GM06990 (cell line): ENCODE measurements at places on chromosomes 7 and 10.

GRCh38 chr10:125156196-125156595 is 4.2 kb downstream of the CTBP2 start:
- DNase-seq: no peak

- no peak for DNase-seq
These were observed 48.5 kb downstream of the ANLN start for GRCh38 chr7:36438211-36438610.

GRCh38 chr10:27741173-27742091 is 4.2 kb downstream of the MKX start:
- peak; percentile 3 for DNase-seq

DNA sequence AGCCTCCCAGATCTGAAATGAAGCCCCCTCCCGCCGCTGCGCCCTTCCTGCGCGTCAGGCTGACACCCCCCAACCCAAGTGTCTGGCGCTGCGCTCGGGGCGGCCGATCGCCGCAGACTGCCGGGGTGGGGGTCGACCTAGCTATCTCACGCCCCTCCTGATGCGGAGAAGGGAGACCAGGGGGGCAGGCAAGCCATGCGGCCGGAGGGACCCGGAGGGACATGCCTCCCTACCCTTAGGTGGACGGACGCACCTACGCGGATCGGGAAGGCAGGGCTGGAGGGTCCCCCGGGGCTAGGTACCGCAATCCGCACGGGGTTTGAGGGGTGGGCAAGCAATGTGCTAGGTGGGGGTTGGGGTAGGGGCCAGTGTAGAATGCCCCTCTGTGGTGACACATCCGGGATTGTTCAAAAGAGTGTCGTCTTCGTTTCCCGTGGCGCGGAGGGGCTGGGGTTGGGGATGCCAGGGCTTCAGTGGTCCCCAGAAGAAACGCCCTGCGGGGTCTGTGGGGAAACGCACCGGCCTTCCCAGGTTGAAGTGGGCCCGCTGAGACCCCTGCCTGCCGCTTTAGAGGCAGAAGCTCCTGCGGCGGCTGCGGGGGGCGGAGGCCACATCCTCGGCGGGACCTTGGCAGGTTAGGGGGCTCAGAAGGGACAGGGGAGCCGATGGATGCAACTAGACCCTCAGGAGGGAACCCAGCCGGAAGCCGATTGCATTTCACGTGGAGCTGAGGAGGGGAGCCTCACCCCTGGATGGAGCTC is 913 bp downstream of the ADCYAP1R1 start:
- DNase-seq: no peak

DNA sequence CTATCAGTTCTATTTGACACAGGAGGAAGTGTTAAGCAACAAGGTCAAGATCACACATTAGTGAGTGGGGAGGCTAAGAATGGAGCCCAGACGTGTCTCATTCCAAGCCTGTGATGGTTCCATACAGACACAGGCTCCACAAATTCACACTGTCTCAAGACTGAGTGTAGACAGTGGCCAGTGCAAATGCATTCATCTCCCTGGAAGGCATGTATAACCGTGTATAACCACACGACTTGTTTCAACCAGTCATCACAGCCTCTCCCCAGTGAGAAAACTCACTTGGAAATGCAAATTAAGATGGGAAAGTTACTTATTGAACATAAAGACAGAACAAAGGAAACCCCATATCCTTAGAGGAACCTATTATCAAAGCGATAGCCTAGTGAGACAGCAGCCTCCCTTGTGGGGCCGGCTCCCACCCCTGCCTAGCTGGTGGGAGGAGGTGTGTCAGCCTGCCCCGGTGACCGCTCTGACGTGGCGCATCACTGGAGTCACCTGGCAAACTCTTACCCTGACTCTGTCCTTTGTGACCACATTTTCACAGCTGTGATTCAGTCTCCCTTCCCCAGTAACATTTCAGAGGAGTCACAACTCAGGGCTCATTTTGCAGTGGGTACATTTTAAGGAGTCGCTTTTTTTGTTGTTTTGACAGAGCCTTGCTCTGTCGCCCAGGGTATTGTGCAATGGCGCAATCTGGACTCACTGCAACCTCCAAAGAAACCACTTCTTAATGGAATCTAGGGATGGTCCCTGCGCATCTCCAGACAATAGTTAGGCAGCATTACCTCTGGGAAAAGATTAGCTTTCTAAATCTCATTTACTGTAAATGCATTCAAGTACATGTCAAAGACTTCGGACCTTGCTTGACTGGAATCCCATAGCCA is 126.6 kb upstream of the PARD3 start:
- peak; percentile 26 for DNase-seq

- DNase-seq: no peak
These were observed 927 bp upstream of the DEPP1 start for GRCh38 chr10:44979281-44980191.

DNA sequence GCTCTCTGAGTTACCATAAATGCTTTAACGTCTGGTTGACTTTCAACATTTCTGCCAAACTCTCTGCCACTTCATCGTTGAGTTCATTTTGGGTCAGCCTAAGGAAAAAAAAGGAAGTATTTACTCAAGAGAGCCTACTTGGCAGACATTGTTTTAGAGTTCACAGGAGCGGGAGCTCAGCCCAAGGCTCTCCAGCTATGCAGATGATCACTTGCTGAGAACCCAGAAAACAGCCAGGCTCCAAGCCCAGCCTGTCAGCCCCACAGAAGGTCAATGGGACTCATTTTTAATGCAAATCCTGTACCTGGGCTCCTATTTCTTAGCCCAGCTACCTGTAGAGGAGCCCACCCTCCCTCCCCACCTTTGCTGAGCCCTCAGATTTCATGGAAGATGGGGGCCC is 45.5 kb downstream of the NOD1 start:
- no peak for DNase-seq

DNA sequence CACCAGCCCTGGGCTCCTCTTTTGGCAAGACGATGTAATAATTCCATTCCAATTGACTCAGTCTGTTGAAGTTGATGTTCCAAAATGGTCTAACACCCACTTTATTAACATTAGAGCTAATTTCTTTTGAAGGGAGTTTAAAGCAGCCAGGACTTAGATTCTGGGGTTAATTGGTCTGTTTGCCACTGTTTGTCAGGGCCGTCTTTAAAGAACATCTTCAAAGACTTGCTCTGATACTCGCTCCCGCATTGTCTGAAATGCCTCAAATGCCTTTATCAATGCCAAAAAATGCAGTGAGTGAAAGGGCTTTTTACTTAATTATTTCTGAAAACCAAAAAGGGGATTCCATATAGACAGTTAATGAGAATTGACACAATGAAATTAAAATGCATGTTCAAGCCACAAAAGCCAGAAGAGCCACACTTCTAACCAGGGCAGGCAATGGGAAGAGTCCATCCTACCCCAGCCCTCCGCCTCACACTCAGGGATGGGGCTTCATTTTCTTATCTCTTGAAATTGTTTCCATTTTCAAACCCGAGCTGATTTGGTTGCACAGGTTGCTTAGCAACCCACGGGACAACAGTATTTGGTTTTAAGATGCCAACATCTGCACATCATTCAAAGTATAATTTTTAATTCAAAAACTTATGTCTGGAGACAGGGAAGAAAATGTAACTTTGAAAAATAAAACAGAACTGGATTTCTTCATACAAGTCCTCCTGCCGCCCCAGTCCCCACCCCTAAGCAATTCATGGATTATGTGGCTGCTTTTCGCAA is 163.0 kb downstream of the FGFR2 start:
- DNase-seq: no peak

GRCh38 chr10:22837351-22837750 is 90.5 kb upstream of the ARMC3 start:
- no peak for DNase-seq

GRCh38 chr7:6442114-6442513 is 5.6 kb downstream of the DAGLB start:
- DNase-seq: no peak

DNA sequence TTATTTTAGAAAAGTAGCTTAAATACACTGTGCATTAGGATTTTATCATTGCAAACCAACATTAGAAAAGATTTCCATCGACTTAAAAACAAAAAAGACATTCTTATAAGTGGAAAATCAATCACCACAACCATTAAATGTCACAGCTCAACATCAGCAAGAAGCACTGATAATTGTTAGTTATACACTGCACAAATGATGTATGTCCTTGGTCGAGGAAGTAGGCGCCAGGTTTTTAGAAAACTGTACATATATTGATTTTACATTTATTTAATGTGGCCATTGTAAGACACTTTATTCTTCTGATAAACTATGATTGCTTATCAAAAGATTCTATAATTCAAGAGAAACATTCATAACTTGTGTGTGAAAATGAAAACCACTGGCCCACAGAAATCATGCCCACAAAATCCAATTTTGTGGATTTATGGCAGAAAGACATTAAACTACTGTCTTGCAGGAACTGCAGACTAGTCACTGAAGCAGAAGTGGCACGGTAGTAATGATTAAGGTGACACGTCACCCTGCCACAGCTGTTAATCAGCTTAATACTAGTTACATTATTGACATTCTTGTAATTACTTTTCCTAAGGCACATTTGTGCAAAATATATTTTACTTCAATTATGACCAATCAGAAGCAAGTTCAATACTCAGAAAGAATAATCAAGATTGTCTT is 79.4 kb downstream of the VPS41 start:
- DNase-seq: no peak

DNA sequence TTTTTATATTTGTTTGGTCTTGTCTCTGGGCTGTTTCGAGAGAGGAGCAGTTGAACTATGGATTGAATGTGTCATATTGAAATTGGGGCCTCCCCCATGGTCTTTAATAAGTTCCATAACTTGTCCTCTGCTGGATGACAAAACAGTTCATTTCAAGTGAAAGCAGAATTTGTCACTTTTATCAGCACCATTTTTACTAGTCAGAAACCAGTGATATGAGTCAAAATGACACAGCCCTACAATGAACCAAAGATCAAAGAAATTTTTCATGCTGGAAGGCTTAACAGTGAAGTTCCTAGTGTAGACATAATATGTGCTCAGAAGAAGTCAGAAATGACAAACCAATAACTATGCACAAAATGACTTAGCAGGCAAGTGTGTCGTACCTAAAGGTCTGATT is 133.6 kb upstream of the VWC2 start:
- no peak for DNase-seq

GRCh38 chr10:73253225-73253555 is 746 bp upstream of the MRPS16 start:
- no peak for DNase-seq

- no peak for DNase-seq
These were observed 9.0 kb upstream of the SLC13A1 start for GRCh38 chr7:123208793-123209192.

GRCh38 chr10:91800756-91801155 is 2.5 kb downstream of the TNKS2 start:
- DNase-seq: no peak

DNA sequence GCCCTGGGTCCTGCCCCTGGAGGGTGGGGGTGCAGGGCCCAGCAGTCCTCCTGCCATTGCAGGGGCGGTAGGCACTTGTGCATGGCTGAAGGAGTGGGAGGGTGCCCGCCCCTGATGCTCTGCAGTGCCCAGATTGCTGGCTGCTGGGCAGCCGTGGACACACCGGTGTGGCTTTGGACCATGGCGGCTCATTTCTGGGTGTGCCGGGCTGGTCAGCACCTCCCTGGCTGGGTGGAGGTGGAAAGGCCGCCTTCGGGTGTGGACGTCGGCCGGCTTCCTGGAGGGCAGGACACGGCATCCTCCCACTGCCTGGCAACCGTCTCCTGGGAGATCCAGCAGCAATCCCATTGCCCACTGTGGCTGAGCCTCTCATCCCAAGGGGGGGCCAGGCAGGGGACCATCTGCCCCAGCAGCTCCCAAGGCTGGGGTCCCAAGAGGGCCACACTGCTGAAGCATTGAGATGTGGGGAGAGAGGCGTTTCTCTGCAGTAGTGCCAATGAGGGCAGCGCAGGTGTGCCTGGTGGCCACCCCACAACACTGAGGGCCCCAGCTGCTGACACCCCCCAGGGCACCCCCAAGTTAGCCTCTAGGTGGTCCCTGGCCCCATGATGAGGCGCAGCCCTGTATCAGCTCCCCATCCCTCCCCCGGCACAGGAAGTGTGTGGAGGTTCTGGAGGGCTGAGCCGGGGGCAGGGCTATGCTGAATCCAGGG is 12.9 kb downstream of the TTYH3 start:
- DNase-seq: no peak

DNA sequence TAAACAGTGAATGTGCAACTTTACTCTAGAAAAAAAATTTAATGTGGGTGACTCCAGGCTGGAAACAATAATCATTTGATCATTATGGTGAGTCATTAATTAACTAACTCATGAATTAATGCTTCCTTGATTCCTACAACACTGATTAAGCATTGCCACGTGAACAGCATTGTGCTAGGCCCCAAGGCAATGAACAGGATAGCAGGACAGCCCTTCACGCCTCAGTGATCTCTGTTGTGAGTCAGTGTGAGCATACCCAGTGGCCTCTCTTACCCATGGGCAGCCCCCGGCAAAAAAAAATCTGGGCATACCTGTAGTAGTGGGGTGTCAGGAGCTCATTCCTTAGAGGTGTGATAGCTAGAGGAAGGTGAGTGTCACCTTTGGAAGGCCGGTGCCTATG is 76.0 kb downstream of the DENND2A start:
- DNase-seq: no peak

GRCh38 chr10:89122433-89123051 is 84.6 kb downstream of the CH25H start:
- no peak for DNase-seq

DNA sequence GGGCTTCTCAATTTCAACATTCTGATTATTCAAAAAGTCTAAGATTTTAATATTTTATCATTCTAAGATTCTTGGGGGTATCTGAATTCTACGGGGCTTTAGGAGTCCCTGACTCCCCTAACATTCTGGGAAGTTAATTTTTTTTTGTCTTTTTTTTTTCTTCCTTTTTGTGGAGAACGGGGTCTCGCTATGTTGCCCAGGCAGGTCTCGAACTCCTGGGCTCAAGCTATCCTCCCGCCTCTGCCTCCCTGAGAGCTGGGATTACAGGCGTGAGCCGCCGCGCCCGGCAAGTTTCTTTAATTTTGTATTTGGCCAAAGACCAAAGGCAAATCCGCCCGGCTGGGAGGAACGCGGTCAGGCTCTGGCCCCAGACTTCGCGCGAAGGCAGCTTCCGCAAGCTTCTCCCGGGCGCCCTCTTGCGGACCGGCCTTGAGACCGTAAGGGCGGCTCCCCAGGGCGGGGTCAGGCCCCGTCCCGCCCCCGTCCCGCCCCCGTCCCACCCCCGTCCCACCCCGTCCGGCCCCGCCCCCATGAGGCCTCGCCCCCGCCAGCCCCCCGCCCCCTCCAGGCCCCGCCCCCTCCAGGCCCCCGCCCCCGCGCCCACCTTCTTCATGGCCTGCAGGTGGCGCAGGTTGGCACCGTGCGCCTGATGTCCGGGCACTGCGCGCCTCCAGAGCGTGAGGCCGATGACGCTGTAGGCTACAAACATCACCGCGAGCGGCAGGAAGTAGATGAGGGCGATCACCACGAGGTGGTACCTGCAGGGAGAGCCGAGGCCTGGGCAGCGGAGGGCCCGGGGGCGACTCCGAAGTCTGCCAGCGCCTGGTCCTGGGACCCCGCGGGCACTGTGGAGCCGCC is 8.2 kb downstream of the TACR2 start:
- DNase-seq: peak; percentile 89
